ENCODE measurements at places on chromosomes 7 and 10.

DNA sequence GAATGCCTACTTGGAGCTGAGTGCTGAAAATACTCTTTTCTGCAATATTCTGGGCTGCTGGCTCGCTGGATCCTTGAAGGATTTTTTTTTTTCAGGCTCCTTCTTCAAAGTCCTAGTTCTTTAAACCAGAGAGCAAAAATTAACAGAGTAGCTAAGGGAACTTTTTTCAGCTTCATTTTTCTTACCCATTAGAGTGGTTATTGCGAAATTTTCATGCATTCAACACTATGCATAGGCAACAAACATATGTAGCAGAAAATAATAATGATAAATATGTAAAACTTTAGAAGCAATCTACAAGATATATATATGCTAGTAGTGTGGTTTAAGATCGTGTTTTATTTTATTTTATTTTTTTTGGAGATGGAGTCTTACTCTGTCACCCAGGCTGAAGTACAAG, 264.6 kb downstream of the SFMBT2 start:
- no peak for DNase-seq

GRCh38 chr7:140650367-140650766, 9.8 kb upstream of the DENND2A start:
- no peak for DNase-seq

- DNase-seq, result no peak
Measured at GRCh38 chr7:95585426-95585789, 10.9 kb downstream of the PDK4 start.

- DNase-seq, result no peak
Measured at GRCh38 chr10:23927576-23928325, 281.2 kb upstream of the KIAA1217 start.

GRCh38 chr7:158531661-158532060, 56.0 kb downstream of the PTPRN2 start:
- no peak for DNase-seq

DNA sequence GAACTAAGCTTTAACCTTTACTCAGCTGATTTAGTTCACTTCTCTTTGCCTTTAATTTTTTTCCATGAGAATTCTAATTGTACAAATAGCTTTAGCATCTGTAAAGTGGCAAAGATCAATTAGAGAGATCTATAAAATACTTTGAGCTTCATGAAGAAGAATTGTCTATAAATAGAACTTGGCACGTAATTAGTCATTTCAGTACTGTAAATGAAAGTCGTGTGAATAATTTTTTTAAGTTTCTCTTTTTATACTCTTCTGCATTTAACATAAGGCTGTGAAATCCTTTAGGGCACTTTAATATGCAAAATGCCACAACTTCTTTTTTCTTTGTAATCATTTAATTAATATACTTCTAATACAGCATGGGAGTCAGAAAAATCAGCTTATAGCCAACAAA, 177.8 kb downstream of the CSTF2T start:
- DNase-seq, result no peak

DNA sequence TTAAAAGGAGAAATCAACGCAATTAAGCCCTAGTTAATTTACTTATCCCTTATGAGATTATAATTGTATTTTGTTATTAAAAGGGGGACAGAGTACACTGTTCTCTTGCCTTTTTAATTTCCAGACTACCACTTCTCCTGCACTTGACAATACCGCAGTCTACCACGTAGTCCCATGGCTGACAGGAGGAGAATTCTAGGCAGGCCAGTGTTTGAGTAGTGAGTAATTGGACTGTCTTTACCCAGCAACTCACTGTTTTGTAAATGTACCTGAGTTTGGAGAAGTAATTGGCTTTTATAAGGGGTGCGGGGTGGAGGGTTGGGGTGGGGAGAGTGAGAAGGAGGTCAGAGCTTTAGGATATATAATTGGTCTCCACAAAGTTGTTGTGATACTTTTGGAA, 85.4 kb downstream of the CFTR start:
- DNase-seq, result no peak

GRCh38 chr10:97000487-97001182, 168.5 kb downstream of the LCOR start:
- no peak for DNase-seq

DNA sequence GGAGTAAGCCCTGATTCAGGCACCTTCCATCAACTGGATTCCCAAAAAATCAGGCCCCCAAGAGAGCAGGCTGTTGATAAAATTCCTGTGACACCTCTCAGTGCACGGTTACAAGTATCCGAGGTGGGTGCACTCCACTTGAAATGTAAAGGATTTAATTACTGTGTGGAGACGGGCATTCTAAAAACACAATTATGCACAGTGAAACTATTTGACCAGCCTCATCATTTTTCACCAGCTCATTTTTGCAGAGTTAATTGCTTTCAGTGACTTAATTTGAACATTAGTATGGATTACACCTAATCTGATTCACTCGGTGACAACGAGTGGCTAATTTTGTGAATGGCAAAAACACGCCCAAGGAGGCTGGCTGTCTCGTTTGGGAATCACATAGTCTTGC, 2.3 kb downstream of the FOXL3 start:
- DNase-seq, result no peak

- no peak for DNase-seq
Measured at GRCh38 chr7:107505997-107506673, 36.3 kb downstream of the GPR22 start.

- no peak for DNase-seq
Measured at GRCh38 chr10:52436664-52437063, 122.6 kb downstream of the DKK1 start.

DNA sequence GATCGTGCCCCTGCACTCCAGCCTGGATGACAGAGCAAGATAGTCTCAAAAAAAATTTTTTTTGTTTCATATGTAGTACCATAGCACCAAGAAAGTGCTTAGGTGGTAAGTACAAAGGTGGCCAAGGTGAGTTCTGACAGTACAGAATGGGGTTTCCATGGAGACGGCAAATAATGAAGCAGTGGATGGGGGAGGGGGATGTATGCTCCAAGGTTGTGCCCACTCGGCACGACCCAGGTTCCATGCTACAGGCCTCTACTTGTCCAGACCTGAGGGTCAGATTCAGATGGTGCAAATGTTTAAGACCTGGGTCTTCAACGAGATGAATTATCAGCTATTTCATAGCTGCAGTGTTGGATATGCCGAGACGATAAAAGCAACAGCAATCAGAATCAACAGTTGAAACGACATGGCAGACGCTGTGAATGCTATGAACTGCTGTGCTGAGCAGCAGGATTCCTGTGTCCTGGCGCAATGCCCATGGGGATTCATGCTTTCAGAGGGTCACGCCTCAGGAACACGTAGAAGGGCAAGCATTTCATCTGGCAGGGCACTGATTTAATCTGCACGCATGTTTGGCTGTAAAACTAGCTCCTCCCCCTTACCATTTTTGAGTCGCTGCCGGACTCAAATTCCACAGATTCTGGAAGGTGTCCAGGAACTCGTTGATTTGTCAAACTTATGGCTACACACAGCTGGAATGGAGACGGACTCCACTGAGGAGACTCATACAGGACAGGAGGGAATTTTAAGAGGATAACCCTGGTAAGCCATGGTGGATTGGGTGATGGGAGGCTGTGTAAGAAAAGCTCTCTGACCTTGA, 256.5 kb downstream of the FRMD4A start:
- peak; percentile 89 for DNase-seq

DNA sequence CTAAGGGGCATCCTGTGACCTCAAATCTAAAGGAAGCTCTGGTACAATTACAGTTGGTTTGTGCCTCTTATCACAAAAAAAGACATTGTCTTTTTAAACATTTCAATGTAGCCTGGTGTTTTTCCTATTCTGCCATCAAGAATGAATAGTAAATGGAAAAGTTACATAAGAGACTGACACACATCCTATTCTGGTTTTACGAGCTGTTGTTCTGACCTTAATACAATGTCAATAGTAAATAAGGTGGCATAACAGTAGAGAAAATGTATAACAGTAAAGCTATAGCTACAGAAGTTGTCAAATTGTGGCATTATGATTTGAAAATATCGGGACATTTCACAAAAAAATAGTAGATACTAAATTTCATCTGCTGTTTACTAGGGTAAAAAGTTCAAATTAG, 88.4 kb downstream of the NT5C2 start:
- no peak for DNase-seq

DNA sequence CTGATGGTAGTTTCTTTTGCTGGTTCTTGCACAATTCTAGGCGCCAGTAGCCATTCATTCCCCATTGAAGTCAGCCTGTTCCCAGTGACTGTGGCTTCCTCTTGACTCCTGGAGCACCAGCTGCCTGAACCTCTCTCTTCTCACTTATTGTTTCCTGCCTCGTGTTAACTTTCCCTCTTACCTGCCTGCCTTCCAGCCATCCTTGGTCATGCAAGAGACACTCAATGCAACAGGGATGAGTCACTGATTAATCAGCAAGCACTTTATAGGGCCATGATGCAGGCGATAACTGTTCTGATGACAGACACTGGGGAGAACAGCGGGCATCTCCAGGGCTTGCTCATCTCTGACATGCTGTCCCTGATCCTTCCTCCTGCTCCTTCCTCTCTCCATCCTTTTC, 122.0 kb downstream of the PLCE1 start:
- no peak for DNase-seq

GRCh38 chr7:130351791-130352090, 7.1 kb downstream of the CPA5 start:
- no peak for DNase-seq

DNA sequence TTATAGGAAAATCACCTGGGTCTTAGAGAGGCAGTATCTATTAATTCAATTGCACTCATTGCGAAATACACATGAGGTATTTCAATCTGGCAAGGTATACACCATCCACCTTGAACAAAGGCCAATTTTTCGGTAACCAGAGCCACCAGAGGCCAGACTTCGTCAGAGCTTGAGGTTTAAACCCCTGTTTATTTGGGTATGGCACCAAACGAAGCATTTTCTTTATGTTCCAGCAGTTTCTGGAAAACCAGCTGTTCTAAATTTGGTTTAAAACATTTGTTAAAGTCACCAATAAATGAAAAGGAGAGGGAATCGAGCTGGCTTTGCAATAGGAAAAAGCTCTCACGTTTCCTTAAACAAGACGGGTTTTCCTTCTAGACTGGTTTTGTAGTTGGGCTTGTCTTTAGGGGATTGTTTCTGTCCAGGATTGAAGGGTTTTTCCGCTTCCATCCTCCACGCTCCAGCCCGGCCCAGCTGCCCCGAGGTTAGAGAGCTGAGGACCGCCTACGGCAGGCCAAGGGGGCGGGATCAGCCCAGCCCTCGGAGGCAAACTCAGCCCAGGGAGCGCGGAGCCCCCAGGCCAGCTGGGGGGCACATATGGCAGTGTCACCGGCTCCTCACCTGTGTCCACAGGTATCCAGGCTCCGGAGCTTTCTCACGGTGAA, 539.4 kb upstream of the MGMT start:
- no peak for DNase-seq

DNA sequence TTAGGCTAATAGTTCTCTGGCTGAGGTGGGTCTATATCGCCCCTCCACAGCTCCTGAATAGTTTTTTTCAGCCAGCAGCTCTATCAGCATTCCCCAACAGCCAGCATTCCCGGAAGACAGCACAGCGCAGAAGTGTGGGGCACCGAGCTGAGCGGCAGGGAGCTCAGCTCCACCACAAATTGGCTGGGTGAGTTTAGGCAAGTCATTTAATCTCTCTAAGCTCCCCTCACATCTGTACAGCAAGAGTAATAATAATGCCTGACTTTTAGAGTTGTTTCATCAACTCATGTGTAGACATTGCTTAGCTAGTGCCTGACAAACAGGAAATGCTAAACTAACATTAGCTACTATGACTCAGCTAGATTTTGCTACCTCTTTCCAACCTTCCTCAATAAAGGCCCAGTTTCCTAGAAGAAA, 247.9 kb upstream of the PTN start:
- no peak for DNase-seq

GRCh38 chr10:18008986-18009385, 57.3 kb downstream of the SLC39A12 start:
- no peak for DNase-seq

DNA sequence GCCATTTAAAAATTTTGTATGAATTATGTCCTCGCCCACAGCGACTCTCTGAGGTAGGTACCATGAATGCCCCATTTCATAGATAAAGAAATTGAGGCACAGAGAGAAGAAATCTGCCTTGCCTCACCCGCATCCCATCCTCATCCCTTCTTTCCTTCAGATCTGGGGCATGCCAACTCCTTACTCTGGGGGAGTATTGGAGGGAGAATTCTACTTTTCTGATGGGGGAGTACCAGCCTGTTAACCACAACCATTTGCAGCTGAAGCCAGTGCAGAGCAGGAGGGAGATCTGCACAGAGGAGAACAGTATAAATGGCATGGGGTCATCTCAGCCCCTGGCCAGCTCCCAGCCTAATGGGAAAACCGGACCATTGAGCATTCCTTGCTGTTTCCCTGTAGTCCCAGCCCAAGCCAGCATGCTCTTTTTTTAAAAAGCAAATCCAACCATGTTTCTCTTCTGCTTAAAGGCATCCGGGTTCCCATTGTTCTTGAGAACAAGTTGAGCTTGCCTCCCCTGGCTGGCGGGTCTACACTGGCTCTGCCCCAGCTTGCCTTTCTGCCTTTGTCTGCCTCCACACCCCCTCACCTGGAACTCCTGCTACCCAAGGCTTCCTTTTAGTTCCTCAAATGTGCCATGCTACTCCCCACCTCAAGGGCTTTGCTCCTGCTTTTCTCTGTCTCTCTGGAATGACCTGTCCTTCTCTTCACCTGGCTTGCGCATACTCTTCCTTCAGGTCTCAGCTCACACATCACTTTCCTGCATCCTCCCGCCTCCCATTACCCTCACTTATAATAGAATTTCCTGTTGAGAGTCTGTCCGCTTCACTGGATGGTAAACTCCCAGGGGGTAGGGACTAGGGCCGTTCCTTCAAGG, 8.8 kb upstream of the ZNF503 start:
- DNase-seq, result no peak

GRCh38 chr7:79284211-79284610, 169.3 kb downstream of the MAGI2 start:
- DNase-seq, result no peak

GRCh38 chr7:98210513-98211220, 572 bp upstream of the BHLHA15 start:
- no peak for DNase-seq

DNA sequence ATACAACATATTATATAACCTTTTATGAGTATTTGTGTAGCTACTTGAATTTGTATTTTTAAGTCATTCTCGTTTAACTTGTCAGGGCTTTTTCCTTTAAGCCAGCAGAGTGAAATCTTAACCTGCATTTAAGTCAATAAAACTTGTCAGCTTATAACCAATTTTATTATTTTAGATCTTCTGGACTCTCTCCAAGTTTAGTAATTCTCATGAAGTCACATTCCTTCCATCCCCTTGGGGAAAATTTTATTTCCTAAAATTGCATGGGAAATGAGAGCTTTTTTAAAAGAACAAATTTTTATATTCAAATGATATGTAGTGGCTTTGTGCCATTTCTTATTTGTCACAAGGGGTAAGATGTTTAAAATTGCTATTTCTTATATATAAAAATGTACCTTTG, 74.0 kb downstream of the SEPTIN7 start:
- DNase-seq, result no peak

DNA sequence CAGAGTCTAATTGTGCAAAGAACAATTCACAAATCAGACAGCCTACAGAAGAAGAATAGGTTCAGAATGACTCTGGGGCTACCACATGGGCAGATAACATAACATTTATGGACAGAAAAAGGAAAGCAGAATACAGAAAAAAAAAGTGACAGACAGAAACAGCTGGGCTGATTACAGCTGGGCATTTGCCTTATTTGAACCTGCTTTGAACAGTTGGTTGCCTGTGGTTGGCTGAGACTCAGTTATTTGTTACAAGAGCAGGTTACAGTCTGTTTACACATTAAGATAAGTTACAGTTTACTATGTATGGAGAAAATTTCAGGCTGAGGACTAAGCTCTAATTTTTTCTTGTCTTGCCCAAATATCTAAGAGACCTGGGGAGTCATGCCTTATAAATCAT, 327.2 kb downstream of the GALNT17 start:
- DNase-seq, result no peak

Data from thoracic aorta (tissue), 2 donors.